ENCODE measurements at places on chromosomes 12 and 14.
A peak's percentile ranks its signal among the peaks of the same experiment; 100 is the strongest.

DNA sequence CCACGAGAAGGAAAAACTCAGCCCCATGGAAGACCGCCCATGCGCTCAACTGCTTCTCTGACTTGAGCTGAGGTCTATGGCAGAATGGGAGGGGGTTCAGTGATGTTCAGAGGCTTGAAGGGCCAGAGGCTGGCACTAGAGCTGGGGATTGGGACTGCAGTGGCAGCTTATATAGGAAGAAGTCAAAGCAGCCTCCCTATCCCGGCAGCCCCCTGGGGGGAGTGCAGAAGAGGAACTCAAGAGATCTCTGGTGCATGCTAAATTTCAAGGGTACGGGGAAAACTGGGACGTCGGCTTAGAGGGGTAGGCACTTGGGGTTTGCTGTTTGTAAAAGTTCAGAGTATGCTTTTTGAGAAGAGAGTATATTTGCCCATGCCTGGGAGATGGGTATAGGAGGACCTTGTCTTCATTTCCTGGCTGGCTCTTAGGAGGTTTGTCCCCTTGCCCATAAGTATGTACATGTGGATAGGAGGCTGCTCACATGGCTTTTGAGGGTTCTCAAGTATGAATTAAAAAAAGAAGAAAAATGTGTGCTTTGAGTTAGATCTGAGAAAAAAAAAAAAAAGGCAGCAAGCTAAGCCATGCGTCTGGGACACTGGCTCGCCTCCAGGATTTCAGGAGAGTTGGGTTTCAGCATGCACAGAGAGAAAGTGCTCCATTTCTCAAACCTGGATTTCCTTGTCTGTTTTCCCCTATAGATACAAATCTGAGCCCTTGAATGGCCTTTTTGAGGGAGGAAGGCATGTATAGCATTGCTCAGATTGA lies 3.2 kb upstream of the MEG3 start:
- no peak for DNase-seq

DNA sequence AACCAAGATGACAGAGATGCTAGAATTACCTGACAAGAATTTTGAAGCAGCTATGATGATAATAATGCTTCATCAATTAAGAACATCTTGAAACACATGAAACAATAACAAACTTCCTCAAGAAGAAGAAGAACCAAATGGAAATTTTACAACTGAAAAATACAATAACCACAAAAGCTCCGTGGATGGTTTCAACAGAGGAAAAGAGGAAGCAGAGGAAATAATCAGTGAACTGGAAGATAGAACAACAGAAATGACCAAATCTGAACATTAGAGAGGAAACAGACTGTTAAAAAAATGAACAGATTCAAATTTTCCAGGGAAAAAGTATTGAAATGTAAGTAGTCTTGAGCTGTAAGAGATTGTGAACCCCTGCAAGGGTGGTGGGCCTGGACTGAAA lies 62.8 kb upstream of the SLC35F4 start:
- DNase-seq = no peak

DNA sequence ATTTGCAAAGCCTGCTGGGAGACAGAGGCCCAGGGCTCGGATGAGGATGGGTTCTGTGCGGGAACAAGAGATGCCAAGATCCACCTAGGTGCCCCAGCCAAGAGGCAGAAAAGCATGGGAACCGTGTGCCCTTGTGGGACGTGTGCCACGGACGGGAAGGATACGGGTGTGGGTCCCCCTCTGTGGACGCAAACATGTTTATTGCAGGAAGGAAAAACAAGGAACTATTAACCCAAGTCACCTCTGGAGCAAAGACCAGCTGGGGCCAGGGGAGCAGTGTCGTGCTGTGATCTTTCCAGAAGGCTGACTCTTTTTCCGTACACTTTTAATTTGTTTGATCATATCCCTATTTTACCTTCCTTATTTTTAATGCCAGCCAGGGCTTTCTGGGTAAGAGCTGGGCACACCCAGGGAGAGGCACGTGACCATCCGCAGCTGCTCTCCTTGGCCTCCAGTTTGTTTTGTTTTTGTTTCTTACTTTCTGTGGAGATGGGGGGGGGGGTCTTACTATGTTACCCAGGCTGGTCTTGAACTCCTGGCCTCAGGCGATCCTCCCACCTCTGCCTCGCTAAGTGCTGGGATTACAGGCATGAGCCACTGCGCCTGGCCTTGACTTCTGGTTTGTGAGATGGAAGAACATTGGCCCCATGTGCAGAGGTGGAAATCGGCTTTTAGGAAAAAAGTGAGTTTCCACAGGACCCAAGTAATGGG lies 20.7 kb downstream of the SCARB1 start:
- DNase-seq = no peak

GRCh38 chr14:100062590-100062989 lies 2.6 kb upstream of the EVL start:
- DNase-seq = no peak

GRCh38 chr14:72026536-72026935 lies 94.3 kb downstream of the RGS6 start:
- DNase-seq = no peak

GRCh38 chr14:102492531-102492910 lies 17.1 kb downstream of the ANKRD9 start:
- no peak for DNase-seq

DNA sequence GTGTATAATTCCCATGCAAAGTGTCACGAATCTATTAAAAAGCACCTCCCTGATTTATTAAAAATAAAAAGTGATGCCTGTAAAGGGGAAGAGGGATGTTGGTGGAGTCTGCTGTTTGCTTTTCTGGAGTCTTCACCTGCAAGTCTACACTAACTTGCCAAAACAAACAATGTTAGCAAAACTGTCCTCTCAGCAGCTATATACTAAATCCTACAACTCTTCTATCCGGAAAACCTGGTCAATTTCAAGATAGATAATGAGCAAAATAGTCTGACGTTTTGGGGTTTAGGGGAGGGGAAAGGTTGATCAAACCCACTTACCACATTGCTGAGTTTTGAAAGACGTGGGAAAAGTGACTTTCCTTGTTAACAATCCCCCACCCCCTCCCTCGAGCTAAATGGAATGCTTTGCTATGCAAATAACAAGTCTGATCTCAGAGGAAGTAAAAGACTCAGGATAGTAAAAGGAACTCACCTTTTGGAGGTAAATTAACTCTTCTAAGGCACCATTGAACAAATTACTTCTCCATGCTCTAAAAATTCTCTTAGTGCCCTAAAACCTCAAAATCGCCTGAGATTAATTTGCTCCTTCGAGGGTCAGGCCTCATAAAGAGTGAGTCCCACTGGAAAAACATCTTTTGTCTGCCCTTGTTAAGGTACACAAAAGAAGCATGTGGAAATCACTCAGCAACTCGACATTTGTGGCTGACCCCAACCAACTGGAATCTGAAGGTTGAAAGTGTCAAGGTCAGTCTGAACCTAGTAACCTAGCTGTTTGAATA lies 13.5 kb downstream of the BMP4 start:
- DNase-seq = no peak

DNA sequence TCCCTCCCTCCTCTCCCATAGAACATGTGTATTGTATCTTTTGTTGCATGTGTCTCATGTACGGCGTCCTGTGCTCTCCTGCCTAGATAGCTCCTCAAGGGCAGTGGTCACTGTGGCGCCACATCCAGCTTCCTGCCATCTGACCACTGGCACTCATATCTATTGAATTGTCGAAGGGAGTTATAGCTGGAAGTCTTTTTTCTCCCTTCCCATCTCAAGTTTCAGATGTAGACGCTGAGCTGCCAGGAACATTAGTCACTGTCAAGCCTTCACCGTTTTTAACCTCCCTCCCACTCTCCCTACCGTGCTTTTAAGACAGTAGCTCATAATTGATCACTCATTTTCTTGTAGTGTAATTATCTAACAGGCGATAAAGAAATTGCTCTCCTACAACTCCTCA lies 33.0 kb downstream of the MTHFD1 start:
- DNase-seq = no peak

GRCh38 chr12:64186789-64187188 lies 35.3 kb downstream of the KICS2 start:
- no peak for DNase-seq

DNA sequence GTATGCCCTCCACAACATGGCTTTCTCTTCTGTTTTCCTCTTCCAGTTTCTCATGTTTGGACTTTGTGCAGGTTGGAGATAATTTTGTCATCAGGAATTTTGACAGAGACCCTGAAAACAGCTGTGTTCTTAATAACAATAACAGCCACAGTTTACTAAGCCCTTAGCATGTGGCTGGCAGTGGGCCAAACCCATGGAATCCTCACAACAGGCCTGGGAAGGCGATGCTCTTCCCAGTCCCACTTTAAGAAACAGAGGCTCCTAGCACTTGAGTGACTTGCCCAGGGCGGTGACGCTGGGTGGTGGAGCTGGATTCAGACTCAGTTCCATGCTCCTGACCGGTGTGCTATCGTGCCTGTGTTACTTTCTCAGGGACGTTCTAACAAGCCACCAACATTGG lies 20.1 kb upstream of the PLEKHG3 start:
- no peak for DNase-seq

DNA sequence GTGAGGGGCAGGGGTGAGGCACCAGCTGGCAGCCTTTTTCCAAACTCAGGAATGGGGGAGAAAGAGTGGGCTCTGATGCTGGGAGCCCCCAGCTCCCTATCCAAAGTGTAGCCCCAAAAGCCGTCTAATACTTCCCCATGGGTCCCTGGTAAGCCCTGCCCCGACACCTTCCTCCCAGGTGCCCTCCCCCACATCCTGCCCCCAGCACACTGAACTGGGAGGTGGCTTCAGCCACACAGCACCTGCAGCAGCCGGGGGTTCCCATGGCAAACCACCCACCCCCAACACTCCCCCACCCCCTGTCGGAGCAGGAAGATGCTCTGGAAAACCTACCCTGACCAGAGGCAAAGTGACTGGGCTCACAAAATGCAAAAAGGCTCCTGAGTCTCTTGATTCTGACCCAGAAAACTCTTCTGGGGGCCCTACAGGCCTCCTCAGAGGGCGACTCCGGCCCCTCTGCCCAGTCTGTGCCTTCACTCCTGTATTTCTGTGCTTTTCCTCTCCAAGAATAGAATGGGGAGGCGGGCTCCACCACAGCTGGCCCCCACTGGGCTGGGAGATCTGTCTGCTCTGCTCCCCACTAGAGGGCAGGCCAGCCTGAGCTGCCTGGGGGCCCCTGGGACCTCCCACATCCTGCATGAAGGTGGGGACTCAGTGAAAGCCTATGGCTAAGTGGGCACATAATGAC lies 81.6 kb downstream of the ITPK1 start:
- DNase-seq = peak; percentile 64

GRCh38 chr14:69673104-69673503 lies 61.7 kb downstream of the SUSD6 start:
- DNase-seq = no peak

DNA sequence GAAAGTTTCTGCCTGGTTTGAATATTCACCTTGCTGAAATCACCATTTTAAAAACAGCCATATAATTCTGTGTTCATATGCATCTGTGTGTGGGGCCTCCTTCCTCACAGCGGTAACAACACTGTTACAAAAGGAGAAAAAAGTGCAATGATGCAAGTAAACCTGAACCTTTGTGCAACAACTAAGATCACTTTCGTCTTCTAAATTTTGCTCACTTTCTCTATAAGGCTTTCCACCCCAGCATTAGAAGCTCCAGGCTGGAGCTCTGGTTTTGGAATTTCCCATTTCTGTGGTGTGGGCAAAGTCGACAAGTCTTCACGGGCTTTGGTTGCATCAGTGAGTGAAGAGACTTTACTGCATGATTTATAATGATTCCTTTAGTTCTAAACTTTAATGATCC lies 18.4 kb downstream of the FGD6 start:
- no peak for DNase-seq

DNA sequence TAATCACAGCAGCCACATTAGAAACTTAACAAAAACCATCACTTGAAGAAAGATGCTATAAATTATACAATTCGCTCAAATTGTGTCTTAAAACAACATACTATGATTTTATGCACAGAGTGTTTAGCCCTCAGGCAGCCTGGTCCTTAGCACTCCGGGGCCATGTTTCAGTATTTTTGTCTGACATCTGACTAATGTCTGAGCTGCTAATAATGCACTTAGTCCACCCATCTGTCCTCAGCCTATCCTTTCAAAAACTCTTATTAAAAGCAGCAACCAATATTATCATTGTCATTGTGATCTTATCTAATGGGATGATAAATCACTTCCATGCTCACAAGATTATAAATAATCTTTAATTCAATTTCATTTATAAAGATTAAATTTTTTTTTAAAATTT lies 602.7 kb upstream of the FOXG1 start:
- no peak for DNase-seq

GRCh38 chr12:2679068-2679815 lies 115.5 kb upstream of the FKBP4 start:
- DNase-seq = no peak

- no peak for DNase-seq
Observed at GRCh38 chr12:26276709-26277108, 81.3 kb downstream of the SSPN start.

DNA sequence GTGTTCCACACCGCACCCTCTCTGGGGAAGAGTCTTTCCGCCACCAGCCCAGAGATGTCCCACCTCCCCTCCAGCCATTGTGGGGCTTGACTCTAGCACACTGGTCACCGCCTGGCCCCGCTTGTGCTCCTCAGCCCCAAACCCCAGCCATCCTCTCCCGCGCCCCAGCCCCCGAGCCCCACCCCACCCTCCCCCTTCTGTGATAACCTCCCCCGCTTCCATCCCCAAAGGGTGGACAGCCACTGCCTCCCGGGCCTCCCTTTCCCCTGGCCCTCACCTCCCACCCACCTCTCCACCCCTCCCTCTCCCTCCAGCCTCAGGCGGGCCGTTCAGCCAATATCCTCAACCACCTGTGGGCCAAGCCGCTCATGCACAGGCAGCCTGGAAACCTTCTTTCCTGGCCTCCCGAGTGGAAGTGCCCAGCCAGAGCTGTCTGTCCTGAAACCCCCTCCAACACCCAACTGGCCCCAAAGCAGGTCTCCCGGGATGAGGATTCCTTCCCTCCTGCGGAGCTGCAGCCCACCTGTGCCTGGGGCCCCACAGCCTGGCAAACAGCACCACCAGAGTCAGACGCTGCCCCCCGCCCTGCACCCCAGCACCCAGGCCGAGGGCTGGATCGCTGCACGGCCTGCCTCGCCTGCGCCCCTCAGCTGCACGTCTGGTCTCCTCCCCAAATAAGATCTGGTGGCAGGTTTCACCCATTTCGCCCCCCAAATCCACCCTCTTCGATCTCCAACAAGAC lies 27.1 kb upstream of the NUDT14 start:
- no peak for DNase-seq

DNA sequence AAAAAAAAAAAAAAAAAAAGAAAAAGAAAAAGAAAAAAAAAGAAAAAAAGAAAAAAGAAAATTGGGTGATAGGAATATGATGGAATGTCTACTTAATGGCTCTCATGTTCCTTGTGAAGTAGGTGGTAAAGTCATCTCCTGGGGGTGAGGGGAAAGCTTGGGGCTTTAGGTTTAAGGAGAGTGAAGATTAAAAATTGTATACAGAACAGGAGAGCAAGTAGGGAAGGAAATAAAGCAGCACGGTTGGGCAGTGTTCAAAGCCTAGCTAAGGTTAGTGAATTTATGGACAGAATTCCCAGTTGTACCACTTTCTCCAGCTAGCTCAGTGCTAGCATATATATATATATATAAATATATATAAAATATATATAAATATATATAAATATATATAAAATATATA lies 40.0 kb upstream of the SLC2A13 start:
- no peak for DNase-seq

GRCh38 chr12:46944088-46944487 lies 118.3 kb upstream of the SLC38A4 start:
- no peak for DNase-seq

- DNase-seq = no peak
Observed at GRCh38 chr14:95818581-95818980, 58.1 kb upstream of the TUNAR start.

Measured in activated gamma-delta T cell treated with Interleukin-2 at 50 U/mL for 16 hours (primary cell).